CD4-positive, alpha-beta T cell treated with Interleukin-6 at 100 ng/mL for 8 hours (primary cell): ENCODE measurements at places on chromosomes 12 and 14.
A peak's percentile ranks its signal among the peaks of the same experiment; 100 is the strongest.

GRCh38 chr12:21300632-21301031 lies 34.1 kb downstream of the SLCO1A2 start:
- no peak for DNase-seq

DNA sequence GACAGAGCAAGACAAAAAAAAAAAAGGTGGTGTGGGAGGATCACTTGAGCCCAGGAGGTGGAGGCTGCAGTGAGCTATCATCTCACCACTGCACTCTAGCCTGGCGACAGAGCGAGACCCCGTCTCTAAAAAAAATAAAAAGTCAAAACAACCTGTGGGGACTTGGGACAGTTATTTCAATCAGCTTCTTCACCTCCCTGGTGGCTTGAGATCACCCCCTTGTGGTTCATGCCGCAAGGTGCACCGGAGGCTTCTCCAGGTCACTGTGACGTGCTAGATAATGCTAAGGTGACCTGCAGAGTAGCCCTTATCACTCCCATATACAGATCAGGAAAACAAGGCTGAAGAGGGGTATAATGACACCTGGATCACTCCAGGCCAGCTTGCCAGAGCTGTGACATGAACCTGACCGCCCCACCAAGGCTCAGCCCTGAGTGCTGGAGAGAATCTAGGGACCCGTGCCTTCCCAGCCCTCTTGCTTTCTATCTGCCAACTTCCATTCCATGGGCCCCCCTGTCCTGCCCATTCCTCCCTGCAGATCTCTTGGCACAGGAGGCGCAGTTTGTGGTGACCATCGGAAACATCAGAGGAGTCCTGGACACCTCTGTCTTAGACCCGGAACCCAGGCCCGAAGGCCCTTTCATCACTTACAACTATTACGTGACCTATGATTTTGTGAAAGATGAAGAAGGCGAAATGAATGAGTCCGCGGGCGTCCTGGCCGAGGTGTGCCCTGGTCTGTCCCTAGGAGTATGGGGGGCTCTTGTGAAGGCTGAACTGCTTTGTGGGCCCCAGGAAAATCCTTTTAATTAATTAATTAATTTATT lies 8.1 kb downstream of the LRRC43 start:
- DNase-seq, result peak; percentile 55

DNA sequence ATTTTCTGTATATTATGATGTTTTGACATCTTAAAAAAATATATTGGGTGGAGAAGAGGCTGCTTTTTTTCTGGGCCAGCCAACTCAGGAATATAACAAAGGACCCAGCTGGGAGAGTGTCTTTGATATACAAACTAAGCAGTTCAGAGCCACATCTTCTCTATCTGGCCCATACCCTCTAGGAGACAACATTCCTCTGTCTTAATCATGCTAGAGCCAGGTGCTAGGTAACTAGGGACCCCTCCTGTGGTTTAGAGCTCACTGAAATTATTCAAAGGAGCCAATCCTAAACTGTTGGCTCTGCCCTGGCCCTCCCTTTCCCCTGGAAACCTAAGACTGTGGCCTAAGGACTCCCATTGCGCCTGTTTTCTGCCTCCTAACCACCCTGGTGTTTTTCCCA lies 193.1 kb upstream of the DIO2 start:
- DNase-seq, result no peak

GRCh38 chr12:10154145-10154496 lies 17.8 kb downstream of the OLR1 start:
- DNase-seq, result no peak

- DNase-seq, result no peak
These were observed 39.3 kb downstream of the LRCOL1 start for GRCh38 chr12:132571051-132571450.

GRCh38 chr14:104085032-104085888 lies at the start of gene ASPG:
TSS of gene ASPG (plus strand) at chr14:104085700. CDS start at chr14:104085771, 71 bp downstream.
- no peak for DNase-seq

DNA sequence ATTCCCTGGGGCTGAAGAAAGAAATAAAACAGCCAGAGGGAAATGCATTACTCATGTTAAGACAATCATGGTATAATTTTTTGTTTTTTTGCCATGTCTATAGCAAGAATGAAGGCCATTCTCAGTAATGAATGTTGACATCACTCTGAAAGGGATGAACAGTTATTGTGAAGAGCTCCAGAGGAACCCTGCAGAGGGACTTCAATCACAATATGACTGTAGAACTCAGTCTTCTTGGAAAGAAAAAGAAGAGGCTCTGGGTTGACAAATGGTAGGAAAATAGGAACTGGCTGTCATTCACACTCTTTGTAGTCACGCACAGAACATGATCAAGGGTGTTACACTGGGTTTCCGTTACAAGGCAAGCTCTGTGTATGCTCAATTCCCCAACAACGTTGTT lies 73.8 kb upstream of the DACT1 start:
- no peak for DNase-seq

DNA sequence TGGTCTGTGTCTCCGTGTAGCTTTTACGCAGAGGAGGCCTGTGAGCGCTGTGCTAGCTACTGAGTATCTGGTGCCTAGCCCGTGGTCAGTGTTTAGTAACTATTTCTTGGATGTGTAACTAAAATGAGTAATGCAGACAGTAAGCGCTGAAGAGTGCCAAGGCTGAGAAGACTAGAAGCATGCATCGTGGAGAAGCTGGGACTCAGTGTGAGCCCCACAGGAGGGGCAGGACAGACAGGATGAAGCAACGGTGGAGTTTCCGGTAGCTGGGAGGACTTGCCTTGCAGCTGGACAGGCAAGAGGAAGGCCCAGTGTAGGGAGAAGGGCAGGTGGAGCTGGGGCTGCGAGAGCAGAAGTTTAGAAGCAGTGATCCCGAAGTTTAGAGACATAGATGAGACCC lies 233.4 kb upstream of the FKBP4 start:
- no peak for DNase-seq

- DNase-seq, result no peak
These were observed 62.9 kb downstream of the GLRX5 start for GRCh38 chr14:95597784-95598211.

- no peak for DNase-seq
These were observed 948.1 kb downstream of the NRXN3 start for GRCh38 chr14:79118291-79118690.

- no peak for DNase-seq
These were observed 48.4 kb downstream of the FBXW8 start for GRCh38 chr12:116959198-116959460.

DNA sequence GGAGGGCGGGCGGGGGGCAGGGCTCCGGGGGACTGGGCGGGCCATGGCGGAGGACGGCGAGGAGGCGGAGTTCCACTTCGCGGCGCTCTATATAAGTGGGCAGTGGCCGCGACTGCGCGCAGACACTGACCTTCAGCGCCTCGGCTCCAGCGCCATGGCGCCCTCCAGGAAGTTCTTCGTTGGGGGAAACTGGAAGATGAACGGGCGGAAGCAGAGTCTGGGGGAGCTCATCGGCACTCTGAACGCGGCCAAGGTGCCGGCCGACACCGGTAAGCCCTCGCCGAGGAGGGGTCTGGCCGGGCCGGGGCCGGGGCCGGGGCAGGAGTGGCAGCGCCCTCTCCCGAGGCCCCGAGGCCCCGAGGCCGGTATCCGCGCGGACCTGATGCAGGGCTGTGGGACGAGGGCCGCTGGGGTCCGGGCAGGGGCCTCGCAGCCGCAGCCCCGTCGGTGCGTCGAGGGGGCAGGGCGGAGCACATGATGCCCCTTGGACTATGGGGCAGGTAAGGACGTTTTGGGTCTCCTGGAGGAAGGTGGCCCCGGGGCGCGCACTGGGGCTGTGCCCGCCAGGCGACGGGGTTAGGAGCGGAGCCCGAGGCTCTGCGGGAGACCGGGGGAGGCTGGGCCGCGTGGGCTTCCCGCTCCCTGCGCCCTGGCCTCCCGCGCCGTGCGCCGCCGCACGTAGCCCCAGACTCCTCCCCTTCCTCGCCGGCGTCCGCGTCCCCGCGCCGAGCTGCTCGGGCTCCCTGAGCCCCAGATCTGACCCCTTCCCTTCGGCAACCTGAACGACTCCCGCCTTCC lies at the start of gene TPI1:
TPI1 (plus strand) TSS at position 119 of the 798 bp plus-strand sequence; CDS start at position 155, 36 bp downstream.
- DNase-seq, result peak; percentile 83

GRCh38 chr14:53963320-53964227 lies 6.9 kb upstream of the BMP4 start:
- DNase-seq, result no peak

- DNase-seq, result no peak
These were observed 141.0 kb upstream of the OVCH1 start for GRCh38 chr12:29638528-29638927.

GRCh38 chr12:101064721-101065120 lies 145.3 kb downstream of the SLC5A8 start:
- DNase-seq, result no peak

DNA sequence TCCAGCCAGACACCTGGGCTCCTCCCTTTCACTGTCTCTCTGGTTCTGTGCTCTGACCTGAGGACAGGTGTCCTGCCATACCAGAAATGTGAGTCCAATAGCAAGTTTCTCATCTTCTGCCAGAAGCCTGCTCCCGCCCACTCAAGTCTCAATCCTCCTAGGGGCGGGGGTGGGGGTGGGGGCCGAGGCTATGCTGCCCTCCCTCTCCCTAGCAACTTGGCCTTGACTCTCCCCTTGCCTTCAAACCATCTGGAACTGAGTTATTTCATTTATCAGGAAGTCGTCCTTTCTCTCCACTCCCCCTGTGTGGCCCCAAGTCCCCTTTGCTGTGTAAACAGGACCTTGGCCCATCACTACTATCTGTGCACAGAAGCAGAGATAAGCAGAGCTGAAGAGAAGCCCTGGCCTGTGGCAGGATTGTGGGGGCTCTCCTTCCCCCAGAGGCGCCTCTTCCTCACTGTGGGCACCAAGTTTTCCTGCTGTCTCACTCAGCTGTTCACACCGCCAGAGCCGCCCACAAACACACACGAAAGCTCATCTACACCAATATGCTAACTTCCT lies 117.1 kb downstream of the DPF3 start:
- DNase-seq, result no peak

- DNase-seq, result no peak
These were observed 20.7 kb downstream of the C12orf42 start for GRCh38 chr12:103475073-103475472.

DNA sequence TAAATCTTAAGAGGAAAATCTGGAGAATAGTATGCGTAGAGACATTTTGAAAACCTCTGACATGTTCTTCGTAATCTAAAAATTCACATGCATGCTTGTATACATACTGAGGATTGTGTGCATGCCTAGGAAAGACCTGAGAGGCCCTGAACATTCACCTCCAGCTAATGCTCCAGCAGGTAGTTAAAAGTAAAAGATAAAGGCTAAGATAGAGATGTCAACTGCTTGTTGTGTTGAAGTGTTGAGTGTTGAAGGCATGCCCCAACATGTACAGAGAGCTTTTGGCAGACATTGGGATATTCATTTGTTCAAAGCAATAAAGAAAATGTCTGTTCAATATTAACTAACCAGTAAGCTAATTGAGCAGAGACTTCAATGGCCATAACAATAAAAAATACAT lies 118.6 kb upstream of the SYT1 start:
- no peak for DNase-seq

GRCh38 chr14:68811171-68811570 lies 18.3 kb upstream of the ZFP36L1 start:
- DNase-seq, result no peak

DNA sequence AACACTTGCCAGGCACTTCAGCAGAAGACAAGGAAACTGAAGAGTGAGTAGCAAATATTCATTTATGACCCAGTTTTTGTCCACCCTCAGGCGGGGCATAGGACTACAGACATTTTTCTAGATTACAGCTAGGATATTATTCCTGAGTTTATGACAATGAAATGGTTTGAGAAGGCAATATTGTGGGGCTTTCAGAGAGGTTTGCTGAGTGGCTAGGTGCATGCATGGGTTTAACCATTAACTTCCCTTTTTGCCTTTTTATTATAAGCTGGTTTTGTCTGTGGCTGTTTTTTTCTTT lies 104.0 kb upstream of the BCAT1 start:
- no peak for DNase-seq
